ENCODE measurements at places on chromosomes 1 and 21.

DNA sequence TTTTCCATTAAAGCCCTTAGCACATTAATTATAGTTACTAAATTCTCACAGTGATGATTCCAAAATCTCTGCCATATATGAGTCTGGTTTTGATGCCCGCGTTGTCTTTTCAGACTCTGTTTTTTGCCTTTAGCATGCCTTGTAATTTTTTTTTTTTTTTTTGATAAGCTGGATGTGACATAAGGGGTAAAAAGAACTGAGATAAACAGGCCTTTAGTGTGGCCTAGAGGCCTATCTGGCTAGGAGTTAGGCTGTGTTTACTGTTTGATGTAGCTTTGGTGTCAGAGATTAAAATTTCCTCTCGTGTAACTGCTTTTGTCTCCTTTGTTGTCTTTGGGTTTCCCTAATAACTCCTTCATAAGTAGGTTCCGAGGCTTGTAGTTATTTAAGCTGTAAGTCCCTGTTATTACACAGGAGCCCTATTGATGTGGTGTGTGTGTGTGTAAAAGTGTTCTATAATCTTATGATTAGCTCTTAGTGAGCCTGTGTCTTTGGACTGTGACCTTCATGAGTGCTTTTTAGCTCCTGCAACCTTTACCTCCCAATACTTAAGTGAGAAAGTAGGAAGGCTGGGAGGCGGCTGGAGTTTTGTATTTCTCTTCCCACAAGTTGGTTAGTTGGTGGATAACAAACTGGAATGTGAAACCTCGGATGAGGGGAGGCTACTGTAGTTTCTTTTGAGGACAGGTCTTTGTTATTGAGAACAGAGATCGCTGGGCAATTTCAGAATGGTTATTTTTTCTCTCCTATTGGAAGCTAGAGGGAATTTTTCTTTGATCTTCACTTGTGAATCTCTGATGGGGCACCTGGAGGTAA lies 19.3 kb downstream of the HS2ST1 start:
- DNase-seq = no peak

- DNase-seq = no peak
Measured at GRCh38 chr1:48600182-48600581, 128.2 kb upstream of the SPATA6 start.

DNA sequence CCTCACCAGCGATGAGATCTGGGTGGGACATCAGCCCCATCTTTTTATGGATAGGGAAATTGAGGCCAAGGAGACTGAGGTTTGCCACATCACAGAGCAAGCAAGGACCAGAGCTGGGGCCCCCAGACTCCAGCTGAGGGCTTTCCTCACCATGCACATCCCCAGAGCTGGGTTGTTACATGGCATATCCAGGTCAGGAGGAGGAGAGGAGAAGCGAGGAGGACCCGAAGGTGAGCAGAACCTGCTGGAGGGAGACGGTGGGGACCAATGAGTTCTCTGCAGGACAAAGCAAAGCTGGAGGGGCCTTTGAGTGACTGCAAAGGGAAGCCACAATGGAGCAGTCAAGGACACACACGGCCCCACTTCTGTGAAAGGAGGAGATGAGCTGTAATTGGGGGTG lies 255.5 kb upstream of the CSF3R start:
- no peak for DNase-seq

DNA sequence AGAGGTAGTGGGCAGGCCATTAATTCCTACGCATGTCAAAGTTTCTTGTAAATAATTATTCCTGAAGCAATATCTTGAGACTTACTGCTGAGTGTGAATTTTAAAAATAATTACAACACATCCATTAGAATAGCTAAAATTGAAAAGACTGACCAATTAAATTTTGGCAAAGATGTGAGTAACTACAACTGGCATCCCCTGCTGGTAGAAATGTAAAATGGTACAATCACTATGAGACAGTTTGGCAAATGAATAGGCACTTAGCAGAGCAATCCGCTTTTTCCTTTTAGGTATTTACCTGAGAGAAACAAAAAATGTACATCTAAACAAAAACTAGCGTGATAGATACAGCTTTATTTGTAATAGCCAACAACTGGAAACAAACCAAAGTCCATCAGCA lies 798.9 kb downstream of the BRINP3 start:
- no peak for DNase-seq

DNA sequence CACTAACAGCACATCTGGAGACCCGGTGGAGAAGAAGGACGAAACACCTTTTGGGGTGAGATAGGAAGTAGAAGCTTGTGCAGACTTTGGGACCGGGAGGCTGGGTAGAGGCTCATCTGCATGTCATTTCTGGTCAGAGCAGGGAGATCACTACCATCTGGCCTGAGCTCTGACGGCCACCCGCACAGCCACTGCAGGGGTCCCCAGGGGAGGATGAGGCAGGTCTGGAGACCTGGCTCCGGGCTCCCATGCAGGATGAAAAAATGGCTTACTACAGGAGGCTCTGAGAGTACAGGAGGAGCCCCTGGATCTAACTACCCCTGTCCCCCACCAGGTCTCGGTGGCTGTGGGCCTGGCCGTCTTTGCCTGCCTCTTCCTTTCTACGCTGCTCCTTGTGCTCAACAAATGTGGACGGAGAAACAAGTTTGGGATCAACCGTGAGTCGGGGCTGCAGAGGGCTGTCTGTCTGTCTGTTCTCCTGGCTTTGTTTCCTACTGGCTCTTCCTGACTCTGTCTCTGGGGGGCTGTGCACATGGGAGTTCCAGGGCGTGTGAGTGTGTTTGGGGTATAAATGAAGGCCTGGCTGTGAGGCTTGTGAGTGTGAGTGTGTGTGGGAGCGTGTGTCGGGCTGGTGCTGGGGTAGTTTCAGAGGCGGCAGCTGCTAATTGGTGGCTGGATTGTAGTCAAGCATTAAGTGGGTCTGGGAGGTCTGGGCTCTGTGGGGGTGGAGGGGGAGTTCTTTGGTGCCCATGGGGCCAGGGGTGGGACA lies 14.1 kb downstream of the NTRK1 start:
- no peak for DNase-seq

Measured in stimulated activated CD4-positive, alpha-beta T cell treated with anti-CD3 and anti-CD28 coated beads, TNF-alpha, amount 100 ng/mL, for 1 hour (primary cell).